ENCODE measurements at places on chromosomes 1 and 21.

DNA sequence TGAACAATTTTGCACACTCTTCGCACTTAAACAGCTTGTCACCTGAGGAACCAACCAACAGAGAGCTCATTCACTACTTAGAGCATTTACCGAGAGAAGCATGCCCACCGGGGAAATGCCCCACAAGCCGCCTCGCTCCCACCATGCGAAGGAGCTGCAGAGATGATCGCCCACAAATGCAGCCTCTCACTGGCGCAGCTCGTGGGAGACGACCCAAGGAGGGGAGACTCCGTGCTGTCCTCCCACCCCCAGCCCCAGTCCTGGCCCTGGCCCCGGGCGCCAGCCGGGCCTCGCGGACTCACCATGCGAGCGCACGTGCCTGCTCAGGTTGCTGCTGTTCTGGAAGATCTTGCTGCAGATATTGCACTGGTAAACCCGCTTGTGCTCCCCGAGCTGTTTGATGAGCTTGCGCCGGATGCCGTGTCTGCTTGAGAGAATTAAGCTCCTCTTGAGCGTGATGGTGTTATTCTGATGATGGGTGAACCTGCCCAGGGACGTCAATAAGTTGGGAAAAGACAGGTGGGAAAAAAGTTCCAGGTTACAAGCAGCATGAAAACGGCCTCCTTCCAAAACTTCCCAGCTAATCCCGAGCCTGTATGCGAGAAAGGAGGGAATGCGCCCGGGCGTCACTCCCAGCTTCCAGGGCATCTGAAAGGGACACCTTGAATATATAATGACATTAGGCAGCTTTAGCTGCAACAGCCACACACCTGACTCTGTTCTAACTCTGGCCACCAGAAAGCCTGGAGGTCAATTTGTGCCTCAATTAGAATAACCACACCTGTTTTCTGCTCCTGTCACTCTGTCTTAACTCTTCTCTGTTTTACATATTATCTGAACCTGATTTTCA lies 42.8 kb downstream of the PRDM15 start:
- DNase-seq, result no peak

- no peak for DNase-seq
These were observed 494.3 kb downstream of the BRINP3 start for GRCh38 chr1:189983166-189983890.

DNA sequence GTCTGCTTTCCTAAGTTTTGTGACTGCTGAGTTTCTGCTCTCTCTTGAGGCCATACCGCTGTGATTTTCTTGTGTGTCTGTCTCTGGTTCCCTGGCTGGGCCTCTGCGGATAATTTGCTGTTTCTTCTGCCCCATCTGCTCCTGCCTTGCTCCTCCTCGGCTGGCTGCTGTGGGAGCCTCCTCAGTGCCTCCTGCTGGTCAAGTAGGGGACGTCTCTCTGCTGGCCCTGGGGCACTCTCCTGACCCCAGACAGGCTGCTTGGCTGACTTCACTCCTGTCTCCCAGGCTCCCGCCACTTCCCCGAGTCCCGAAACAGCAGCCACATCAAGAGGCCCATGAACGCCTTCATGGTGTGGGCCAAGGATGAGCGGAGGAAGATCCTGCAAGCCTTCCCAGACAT lies 28.5 kb downstream of the ETNK2 start:
- no peak for DNase-seq

- DNase-seq, result no peak
These were observed 241.8 kb upstream of the IRF2BP2 start for GRCh38 chr1:234851450-234852438.

DNA sequence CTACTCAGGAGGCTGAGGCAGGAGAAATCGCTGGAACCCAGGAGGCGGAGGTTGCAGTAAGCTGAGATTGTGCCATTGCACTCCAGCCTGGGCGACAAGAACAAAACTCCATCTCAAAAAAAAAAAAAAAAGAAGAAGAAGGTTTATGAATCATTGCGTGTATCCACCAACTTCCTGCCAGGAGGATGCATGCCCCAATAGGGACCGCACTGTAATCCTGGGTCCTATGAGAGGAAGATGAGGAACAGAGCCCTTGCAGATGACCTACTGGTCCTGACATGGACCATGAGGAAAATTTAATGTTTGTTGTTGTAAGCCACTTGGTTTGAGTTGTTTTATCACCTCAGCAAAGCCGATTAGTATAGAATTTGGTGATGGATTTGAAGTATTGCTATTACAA lies 56.7 kb downstream of the PTGS2 start:
- no peak for DNase-seq

- no peak for DNase-seq
These were observed 92.2 kb upstream of the QSOX1 start for GRCh38 chr1:180062452-180062971.

- no peak for DNase-seq
These were observed 10.7 kb upstream of the ZP4 start for GRCh38 chr1:237901299-237901934.

DNA sequence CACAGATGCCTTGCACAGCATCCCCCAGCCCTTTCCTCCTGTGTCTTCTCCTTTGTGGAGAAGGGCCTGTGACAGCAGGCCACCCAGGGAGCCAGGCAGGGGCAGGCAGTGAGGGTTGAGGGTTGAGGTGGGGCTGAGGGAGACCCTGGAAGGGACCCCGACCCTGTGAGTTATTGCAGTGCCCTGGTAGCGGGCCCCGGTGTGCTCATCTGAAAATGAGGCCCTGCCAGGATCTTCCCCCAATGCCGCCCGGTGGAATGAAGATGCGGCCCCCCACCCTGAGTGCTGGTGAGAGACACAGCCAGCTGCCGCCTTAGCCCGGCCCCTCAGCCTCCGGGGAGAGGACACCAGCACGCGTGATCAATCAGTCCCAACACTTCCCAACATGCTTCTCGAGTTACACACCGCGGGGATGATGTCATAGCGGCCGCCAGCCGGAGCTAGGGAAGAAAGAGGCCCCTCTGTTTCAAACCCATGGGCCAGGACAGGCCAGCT lies 36.2 kb upstream of the ACTRT2 start:
- no peak for DNase-seq

- DNase-seq, result peak; percentile 23
These were observed 425.9 kb upstream of the RUNX1 start for GRCh38 chr21:35475009-35475408.

DNA sequence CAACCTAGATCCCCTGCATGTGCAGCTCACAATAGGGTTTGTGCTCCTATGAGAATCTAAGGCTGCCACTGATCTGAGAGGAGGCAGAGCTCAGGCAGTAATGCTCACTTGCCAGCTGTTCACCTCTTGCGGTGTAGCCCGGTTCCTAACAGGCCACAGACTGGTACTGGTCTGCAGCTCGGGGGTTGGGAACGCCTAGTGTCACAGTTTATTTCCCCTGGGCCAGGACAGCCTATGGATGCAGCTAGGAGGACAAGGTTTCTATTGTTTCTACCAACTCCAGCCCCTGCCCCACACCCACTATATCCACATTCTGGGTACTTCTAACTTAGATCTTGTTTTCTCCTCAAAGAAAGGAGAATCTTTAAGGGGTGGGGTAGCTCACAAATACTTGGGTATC lies 58.7 kb upstream of the PRRC2C start:
- no peak for DNase-seq

- DNase-seq, result no peak
These were observed 22.8 kb downstream of the WDR26 start for GRCh38 chr1:224411766-224412165.

DNA sequence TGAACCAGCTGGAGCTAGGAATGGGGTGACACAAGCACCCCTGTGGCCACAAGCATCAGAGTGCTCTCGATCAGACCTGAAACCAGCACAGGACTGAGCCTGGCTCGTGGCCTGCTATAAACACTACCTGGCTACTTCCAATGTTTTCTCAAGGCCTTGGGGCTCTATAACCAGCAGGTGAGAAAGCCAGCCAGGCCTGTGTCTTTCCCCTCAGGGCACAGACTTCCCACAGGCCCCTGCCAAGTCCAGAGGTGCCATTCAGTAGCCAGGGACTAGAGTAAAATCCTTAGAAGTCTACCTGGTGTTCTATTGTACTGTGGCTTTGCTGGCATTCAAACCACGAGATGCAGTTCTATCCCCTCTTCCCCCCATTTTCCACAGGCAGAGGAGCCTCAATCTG lies 22.6 kb downstream of the OR2G3 start:
- DNase-seq, result no peak

DNA sequence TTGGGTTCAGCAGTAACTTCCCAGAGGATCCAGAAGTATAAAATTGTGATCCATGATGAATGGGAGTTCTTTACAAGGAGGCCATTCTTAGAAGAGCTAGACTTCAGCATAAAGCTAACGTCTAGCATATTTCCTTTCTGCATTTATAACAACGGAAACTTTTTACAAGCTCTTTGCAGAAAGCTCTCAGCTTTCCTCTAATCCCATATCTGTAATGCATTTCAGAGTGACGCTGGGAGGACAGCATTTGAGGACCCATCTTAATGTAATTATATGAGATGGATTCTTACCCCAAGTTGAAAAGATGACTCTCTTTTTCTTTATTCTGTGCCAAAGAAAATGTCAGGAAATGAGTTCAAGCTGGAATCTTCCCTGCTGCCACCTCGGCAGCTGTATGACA lies 132.0 kb upstream of the CACHD1 start:
- no peak for DNase-seq

GRCh38 chr1:203686091-203686632 lies 59.5 kb downstream of the ATP2B4 start:
- DNase-seq, result no peak

DNA sequence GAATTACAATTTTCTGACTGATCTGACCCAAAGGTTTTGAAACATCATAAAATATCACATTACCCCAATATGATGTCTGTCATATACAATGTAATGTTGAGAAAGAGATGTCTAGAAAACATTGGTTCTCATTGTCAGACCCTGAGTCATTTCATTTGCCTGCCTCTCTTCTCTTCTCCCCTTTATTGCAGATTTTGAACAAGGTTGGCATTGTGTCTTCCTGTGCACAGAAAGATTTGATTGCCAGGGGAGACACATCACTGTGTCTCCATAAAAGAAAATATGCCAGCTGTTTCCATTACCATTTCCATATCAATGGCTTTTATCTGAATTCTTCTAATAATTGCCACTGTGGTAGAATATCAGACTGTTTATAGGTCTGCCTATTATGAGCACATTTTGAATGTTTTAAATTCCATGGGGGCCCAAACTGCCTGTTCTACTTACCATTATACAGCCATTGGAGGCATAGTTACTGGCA lies 65.6 kb downstream of the IFI44 start:
- peak; percentile 30 for DNase-seq
